BE2C (cell line): ENCODE measurements at places on chromosomes 7 and 10.

GRCh38 chr10:56844978-56845529 lies 484.0 kb upstream of the ZWINT start:
- DNase-seq: no peak

- DNase-seq: no peak
These were observed 134.3 kb downstream of the GRK5 start for GRCh38 chr10:119341459-119342301.

DNA sequence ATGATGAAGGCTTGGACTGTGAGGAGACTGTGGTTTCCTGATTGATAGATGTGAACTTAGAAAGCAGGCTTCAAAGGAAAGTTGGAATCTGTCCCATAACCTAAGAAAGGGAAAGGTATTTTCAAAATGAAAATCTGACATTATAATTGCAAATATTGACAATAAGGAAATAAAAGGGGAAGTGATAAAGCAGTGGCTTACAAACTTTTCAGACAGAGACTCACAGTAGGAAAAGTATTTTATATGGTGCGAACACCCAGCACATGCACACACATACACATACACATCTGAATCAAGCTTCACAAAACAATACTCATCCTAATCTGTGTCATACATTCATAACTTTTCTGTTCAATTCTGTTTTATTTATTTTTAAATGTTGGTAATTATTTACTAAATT lies 4.8 kb downstream of the PON1 start:
- no peak for DNase-seq

GRCh38 chr7:153943861-153944260 lies 108.3 kb upstream of the DPP6 start:
- DNase-seq: no peak

- DNase-seq: no peak
These were observed 30.6 kb upstream of the C10orf120 start for GRCh38 chr10:122730238-122730637.

DNA sequence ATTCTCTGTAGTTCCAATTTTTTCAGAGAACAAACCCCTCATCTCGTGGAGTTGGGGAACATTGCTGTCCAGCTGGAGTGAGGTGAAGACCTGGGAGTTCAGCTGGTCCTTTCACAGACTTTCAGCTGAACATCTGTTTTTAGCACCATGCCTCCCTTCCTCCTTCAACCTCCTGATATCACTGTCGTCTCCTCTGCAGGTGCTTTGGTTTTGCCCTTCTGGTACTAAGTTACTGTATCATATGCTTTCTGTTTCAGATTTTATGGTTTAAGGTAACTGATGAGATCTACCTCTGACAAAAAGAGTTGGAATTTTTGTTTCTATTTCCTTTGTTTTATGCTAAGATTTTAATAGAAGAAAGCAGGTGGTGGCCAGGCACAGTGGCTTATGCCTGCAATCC lies 102.9 kb downstream of the ZNF438 start:
- no peak for DNase-seq

GRCh38 chr10:132175408-132175807 lies 11.3 kb upstream of the DPYSL4 start:
- no peak for DNase-seq

- peak; percentile 57 for DNase-seq
These were observed 1128.7 kb downstream of the CNTNAP2 start for GRCh38 chr7:147245274-147245673.

- peak; percentile 49 for DNase-seq
These were observed 171.8 kb downstream of the SEMA3D start for GRCh38 chr7:85014936-85015660.

DNA sequence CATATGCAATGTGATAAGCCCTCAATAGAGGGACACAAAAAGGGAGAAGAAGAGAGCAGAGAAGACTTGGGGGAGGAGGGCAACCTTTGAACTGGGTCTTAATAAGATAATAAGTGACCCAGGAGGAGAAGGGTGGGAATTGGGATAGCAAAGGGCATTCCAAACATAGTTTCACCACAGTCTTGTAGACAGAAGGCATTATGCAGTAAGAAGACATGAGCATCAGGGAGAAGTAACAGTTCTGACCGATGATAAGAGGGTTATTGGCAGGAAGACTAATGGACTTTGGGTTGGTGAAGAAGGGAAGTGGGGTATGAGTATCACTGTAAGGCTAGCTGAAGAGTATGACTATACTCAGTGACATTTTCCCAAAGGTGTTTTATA lies 63.6 kb downstream of the TES start:
- DNase-seq: no peak

DNA sequence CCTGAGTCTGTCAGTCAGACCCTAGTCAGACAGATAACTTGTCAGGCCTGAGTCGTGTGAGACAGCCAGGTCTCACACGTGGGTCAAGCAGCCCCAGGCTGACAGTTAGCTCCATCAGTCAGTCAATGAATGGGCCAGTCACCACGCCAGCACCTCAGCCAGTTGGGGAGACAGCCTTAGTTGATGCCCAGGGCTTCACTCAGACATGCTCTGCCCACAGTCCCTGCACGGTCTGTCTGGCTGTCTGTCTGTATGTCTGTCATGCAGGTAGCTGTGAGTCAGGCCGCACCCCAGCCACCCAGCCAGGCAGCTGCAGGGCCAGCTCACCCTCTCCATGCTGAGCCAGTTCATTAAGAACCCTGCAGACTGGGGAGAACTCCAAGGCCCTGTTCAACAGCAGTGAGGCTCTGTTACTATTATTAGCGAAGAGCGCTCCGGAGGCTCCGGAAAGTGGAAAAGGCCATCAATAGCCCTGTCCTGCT lies 141.1 kb upstream of the PCBD1 start:
- DNase-seq: no peak

DNA sequence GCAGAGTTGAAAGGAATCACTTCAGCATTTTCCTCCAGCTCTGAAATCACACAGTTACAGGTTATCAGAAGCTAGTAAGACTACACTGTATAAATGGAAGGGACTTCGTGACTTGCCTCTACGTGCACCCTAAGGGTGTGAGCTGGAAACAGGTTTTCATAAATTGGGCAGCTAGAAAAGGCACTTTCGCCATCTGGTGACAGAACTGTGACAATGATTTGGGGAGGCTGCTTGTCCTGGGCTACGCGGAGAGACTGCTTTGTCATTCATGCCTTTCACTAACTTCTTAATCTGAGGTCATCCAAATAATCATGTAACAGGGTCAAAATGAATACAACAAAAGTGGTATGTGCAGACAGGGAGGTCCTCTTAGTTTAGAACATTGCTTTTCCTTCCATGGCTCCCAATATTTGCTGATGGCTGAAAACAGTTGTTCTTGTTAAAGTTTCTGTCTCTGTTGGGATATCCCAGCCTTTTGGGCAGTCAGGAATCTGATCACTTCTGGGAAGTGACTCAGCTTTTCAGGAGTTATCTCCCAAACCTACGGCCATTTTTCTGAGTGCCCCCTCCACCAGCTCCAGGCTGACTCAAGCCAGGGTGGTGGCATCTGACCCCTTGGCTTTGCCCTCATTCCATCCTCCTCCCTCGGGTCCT lies 17.8 kb downstream of the VWC2 start:
- DNase-seq: peak; percentile 22

GRCh38 chr10:88346144-88346977 lies 236.8 kb downstream of the RNLS start:
- DNase-seq: no peak

GRCh38 chr7:151179287-151179860 lies 7.7 kb downstream of the ASB10 start:
- DNase-seq: no peak

DNA sequence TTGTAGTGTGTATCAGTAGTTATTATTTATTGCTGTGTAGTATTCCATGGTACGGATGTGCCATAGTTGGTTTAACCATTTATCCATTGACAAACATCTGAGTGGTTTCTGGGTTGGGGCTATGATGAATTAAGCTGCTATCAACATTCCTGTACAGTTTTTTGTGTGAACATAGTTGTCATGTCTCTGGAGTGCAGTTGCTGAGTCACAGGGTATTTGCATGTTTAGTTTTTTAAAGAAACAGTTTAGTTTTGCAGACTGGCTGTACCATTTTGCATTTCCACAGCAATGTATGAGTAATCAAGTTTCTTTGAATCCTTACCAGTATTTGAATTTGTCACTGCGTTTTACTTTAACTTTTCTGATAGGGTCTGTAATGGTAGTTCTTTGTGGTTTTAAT lies 516.7 kb upstream of the CELF2 start:
- no peak for DNase-seq
